Muscle of arm (tissue), 14 donors: ENCODE measurements at places on chromosomes 12 and 14. TPM values are rescaled to one million over a fixed set of nuclear protein-coding genes. Genes with fewer than 3 reads are reported as not detected.

Gene BCL11B
- 0.77 TPM for polyA plus RNA-seq

Gene KLRC2
- not detected for polyA plus RNA-seq

DNA sequence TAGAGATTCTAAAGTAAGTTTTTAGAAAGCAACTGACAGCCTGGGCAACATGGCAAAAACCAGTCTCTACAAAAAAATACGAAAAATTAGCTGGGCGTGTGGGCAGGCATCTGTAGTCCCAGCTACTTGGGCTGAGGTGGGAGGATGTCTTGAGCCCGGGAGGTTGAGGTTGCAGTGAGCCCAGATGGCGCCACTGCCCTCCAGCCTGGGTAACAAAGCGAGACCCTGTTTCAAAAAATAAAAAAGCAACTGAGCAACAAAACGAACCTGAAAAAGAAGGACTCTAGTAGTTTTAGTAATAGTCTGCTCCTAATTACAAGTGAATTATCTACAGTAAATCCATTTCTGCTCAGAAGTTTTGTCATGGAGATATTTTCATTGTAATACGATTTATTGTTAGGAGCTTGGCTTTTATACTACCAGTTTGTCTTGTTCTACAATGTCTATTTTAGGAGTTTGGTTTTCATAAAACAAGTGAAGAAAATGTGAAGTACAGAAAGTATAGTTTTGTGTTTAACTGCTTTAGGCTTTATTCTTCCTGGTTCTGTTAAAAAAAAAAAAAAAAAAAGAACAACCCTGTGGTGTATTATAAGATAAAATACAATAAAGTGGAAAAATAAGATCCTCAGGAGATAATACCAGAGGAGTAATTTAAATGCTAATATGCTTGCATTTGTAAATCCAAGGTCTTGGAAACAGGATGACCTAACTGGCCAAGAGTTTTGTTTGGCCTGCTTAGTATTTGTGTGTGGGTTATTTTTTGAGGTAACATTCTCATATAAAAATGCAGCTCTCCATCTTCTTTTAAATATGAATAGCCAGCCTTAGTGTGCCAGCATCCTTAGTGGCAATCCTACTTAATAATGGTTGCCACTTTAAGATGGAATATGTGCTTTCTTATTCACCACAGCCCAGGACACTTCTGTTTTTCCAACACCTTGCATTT lies 2.8 kb downstream of the TMX1 start:
- DNase-seq, result no peak

Gene ACTN1
- polyA plus RNA-seq, result 40.7 TPM

Gene RERG
- polyA plus RNA-seq, result 4.8 TPM

DNA sequence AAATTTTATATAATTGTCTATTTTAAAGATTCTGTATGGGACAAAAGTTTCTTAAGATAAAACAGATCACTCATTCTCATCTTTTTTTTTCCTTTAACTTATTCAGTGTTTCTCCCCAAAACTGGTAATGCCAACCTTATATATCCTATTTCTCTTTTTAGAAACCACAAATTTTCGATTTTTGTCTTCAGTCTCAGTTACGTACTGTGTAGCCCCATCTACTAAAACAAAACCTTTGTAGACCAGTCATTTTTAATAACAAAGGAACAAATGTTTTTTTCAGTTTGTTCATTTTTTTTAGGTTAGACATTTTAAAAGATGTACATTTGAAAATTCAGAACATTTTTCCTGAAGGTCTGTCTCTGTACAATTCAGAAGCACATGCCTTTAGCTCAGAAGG lies 18.2 kb downstream of the PNMA1 start:
- DNase-seq, result no peak

- DNase-seq, result no peak
Observed at GRCh38 chr14:104784846-104785707, 10.5 kb downstream of the AKT1 start.

GRCh38 chr12:49507139-49507538 lies 31.7 kb upstream of the KCNH3 start:
- no peak for DNase-seq

GRCh38 chr12:121911824-121912585 lies 6.4 kb upstream of the CFAP251 start:
- no peak for DNase-seq

DNA sequence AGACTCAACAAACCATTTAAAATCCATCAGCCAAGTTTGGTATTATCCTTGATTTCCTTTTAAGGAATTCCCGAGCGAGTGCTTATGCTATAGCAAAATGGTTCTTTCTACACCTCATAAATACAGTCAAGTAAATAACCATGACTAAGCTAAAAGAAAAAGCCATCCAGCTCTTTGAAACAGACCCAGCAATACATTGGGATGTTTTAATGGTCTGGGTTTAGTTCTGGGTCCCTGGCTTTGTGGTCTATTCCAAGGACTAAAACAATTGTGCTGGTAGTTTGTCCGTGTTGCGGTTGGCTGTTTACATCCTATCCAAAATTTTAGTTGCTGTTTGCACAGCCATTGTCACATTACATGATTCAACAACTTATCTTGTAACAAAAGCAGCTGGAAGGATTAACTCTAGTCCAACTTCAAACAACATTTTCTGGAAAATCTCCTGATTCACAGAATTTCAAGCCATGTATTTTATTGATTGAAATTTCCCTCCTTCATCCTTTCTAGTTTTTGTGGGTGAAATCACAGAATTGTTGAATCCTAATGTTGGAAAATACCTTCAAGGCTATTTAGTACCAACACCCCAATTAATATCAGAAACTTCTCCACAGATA lies 19.6 kb downstream of the KLRB1 start:
- DNase-seq, result no peak

DNA sequence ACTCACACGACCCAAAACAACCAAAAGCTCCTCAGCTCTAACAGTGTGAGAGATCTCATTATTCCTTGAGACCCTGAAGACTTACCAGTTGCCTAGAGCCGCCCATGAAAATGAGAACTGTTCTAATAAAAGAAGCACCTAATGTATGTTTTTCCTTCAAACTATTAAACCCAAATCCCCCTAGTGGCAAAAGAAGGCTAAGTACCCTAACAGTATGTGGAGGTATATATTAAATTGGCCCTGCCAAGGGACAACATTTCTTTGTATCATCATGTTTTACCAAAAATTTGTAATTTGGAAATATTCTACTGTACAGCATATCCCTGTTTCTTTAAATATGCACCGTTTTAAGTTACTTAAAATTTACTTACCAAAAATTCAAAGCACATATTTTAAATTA lies 38.0 kb upstream of the PPFIA2 start:
- no peak for DNase-seq

DNA sequence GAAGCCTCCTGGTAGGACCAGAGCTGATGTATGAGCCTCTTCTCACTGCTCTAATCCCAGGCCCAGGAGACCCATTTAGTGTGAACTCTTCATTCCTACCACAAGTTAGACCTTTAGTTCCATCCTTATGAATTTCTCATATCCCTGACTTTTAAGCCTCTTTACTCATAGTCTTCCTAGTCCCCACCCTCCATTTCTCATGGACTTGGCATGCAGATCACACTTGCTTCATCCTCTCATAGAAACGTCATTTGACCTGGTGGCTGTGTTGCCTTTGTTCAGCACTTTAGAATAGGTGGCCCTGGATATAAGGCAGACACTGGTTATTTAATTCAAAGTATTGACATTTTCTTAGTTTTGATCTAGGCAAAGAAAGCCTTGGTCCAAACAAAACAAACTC lies 99.5 kb downstream of the SLC16A7 start:
- DNase-seq, result no peak

DNA sequence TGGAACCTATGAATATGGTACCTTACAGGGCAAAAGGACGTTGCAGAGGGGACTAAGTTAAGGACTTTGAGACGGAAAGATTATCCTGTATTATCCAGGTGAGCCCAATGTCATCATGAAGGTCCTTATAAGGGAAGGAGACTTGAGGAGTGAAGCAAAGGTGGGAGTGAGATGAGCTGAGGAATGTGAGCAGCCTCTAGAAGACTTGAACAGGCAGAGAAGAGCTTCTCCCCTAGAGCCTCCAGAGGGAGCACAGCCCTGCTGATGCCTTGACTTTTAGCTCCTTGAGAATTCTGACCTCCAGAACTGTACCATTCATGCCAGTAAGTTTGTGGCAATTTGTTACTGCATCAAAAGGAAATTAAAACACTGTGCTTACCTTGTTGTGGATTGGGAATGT lies 41.8 kb upstream of the DCD start:
- no peak for DNase-seq

DNA sequence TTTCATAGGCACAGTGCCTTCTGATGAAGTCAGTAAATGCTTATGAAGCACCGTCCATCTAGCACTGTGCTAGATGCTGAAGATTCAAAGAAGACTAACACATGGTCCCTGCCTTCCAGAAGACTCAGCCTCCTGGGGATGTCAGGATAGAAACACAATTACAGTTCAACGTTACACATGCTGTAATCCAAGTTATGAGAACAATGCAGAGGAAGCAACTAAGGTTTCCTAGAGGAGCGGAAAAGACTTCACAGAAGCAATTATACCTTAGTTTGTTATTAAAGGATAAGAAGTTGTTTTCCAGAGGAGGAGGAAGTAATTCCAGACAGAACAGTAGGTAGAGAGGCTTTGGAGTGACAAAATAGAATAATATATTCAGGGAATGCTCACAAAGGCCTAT lies 66.9 kb upstream of the FGD4 start:
- DNase-seq, result no peak

DNA sequence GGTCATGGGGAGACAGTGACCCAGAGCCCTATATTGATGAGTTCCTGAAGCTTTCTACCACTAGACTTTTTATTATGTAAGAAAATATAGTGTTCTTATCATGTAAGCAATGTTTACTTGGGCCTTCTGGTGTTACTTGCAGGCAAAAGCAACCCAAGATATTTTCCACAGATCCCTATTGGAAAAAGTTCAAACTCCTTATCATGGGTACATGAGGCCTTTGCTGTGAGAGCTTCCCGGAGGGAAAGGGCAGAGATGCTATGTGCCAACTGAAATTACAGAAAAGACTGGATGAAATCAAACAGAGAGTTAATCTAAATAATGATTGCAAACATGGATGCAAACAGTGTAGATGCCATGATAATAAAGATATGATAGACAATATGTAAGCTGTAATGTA lies 361.5 kb downstream of the FUT8 start:
- no peak for DNase-seq

- peak; percentile 92 for DNase-seq
Observed at GRCh38 chr12:92745856-92746550, 43.2 kb downstream of the PLEKHG7 start.

DNA sequence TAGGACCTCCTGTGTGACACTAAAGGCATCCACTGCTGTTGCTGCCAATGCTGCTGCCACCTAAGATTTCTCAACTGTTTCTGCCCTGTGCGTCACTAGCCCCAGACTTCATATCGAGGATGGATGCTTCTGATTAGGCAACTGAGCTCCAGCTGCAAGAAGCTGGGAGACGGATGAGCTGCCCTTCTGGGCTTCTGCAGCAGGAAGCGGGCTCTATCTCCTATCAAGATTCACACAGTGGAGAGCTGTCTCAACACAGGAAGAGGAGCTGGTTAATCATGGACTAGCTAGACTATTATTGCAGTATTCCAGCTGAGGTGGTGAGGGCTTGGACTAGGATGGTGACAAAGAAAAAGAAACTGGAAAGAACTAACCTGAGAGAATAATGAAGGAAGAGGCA lies 59.2 kb upstream of the PELI2 start:
- no peak for DNase-seq

Gene TCL1B
- polyA plus RNA-seq, result not detected

DNA sequence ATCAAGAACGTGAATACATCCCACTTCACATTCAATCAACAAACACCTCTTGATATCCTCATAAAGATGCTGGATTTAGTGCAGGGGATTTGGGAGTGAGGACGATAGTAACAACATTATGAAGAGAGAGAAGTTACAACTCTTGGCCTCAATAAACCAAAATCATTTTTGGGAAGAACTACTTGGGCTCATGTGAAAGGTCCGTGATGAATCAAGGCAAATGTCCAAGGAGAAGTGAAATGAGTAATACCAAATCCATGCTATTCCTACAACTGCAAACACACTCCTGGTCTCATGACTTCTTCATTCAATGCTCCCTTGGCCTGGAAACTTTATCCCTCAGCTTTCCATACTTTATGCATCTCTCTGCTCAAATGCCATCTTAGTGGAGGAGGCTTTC lies 162.0 kb upstream of the LMNTD1 start:
- peak; percentile 62 for DNase-seq

Gene VRTN
- not detected for polyA plus RNA-seq

- DNase-seq, result no peak
Observed at GRCh38 chr12:98863167-98863566, 218.1 kb downstream of the APAF1 start.

DNA sequence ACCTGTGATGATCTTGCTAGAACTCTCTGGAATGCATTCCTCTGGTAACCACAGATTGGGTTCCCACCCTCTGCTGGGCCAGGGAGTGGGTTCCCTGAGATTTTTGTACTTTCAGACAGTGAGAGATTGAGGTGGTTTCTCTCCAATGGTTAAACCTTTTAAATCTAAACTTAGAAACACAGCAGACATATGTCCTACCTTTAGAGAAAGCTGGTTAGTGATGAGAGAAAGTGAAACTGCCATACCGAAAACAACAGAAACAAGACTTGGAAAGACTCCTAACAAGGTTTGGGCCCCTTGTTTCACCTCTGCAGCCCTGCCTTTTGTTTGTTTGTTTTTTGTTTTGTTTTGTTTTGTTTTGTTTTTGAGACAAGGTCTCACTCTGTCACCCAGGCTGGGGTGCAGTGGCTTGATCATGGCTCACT lies 9.7 kb upstream of the SGPP1 start:
- no peak for DNase-seq

GRCh38 chr12:94510128-94510527 lies 50.5 kb upstream of the CEP83 start:
- DNase-seq, result no peak

DNA sequence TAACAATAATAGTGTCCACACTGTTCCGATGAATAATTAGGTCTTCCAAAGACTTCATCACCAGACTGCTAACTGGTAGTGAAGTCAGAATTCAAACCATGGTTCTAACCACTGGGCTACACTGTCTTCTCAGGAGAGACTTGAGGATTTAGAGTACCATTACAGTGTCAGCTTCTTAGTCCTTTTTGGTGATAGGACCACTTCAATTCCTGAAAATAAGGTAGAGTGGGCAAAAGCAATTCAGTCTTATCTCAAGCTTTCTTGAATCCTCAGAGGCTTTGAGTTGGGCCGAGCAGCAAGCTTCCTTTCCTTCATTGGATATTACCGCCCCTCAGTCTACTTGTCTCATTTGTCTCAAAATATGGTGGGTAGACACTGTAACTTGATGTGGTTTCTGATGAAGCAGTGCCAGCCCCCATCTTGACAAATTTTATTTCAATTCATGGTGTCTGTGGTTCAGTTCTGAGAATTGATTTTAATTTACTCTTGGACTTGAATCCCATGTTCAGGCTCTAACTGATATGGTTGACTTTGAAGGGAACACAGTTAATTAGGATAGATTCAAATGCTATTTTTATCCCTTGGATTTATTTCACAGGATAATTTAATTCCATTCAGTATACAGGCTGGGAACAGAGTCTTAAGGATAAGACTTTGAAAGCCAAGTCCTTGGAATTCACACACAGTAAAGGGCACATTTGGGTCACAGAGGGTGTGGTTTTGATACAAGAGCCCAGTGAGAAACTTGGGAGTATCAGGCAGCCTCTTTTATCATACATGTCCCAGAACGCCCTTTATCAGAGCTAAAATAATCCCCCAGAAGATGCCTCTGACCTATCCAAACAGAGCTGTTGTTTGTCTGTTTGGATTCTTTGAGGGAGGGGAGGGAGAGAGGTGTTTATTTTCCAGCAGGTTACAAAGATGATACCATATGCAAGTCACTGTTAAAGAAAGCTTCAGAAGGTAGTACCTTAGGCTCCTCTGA lies 167.3 kb downstream of the PRKCH start:
- no peak for DNase-seq

GRCh38 chr12:47145188-47145587 lies 65.4 kb upstream of the AMIGO2 start:
- DNase-seq, result no peak
